ENCODE measurements at places on chromosomes 6 and 20.

DNA sequence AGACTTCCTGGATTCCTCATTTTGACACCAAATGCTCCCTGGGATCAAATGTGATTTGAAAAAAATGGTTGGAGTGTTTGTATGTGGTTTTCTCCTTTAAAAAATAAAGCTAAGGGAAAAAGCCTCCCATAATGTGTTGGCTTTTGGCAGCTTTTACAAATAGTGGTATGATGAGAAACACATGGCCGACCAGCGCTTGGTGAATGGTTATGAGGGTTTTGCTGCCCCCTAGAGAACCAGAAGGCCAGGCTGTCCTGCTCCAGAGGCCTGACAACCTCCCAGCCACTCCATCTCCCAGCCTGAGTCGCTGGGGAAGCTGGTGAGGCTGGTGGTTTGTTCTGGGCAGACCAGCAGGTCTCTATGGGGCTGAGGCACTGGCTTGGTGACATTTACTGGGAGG is 69.3 kb downstream of the CLIC5 start:
- DNase-seq: no peak

GRCh38 chr20:57667924-57668782 is 41.7 kb downstream of the PMEPA1 start:
- DNase-seq: no peak

DNA sequence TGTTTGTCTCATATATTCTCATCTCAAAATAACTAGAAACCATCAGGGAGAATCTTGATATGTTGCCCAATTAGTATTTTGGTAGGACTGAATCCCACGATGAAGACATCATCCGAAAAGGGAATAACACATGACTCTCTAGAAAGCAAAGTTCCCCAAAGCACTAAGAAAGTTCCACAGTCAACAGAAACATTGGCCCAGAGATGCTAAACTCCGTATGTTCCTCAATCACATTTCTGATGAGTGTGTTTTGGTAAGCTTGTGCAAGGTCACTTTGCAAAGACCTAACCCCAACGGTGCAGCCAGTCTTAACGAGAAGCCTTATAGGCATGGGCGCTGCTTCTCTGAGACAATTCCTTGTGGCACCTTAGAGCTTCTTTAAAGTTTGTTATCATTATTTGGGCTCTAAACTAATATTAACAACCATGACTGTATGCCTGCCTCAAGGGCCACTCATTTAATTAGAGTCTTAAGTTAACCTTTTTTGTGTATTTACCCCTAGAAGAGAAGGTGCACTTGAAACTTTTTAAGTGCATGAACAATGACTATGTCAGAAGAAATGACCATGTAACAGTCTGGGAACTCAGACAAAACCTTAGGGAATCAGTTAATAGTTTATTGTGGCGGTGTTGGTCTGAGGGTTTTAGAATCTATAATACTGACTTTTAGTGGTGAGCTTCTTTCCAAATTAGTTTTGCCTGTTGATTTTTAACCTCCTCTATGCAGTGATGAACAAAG is 202.0 kb upstream of the RAB32 start:
- DNase-seq: no peak

DNA sequence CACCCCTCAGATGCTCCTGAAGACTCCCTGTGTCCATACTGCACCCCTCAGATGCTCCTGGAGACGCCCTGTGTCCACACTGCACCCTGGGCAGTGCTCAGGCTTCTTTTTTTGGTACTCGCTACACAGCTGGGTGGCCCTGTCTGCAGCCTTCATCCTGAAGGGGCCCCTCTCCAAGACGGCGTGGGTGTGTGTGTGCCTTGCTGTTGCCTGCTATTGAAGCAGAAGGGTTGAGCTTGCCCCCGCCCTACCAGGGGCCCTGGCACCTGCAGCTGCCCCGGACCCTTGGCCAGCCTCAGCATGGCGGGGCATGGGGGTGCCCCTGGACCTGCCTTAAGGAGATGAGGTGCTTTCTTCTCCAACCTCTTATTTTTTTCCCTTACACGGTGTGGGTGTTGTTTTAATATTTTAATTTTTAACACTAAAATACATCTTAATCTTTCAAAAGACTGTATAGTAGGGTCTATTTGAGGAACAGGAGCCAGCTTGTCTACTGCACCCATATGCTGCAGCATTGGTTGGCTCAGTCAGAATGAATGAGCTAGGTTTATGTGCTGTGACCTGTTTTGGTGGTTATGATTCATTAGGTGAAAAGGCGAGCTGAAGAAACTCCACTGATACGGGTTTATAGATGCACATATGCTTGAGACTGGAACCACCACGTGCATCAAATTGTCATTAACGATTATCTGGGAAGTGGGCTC is 135.9 kb downstream of the AGPAT4 start:
- no peak for DNase-seq

DNA sequence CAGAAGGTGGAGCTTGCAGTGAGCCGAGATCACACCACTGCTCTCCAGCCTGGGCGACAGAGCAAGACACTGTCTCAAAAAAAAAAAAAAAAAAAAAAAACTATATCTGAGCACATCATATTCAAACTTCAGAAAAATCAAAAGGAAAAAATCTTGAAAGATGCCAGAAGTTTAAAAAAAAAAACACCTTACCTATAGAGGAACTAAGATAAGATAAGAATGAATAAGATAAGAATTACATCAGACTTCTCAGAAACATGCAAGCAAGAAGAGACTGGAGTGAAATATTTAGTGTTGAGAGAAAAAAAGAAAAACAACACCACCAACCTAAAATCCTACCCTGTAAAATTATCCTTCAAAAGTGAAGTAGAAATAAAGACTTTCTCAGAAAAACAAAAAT is 116.8 kb upstream of the ARID1B start:
- no peak for DNase-seq

DNA sequence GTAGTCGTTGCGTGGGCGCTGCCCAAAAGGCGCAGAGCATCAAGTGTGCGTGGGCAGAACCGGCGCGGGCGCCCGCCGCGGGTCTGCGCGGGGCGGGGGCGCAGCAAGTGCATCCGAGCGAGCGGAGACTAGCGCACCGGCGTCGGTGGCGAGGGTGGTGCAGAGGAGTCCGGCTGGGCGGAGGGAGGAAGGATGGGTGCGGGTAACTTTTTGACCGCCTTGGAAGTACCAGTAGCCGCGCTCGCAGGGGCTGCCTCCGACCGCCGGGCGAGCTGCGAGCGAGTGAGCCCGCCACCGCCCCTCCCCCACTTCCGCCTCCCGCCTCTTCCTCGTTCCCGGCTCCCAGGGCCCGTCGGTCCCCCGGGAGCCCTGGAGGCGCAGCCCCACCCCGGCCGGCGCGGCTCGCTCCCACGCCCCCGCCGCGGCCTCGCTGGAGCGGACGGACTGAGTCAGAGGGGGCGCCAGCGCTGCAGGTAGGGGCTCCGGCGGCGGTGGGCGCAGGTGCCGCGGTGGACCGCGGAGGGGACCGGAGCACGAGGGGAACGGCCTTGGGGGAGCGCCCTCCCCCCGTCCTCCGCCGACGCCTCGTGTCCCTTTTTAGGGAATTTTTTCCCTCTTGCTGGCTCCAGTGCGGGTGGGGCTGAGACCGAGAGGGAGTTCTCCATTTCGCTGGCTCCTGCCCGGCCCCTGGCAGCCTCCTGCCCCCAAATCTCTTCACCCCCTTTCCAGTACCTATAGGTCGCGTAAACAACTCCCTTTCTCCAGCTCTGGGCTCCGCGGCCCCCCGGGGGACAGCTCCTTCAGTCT is 1.6 kb upstream of the DBNDD2 start:
- peak; percentile 55 for DNase-seq
